ENCODE measurements at places on chromosomes 2 and 18.
A peak's percentile ranks its signal among the peaks of the same experiment; 100 is the strongest.

- peak; percentile 66 for DNase-seq
Measured at GRCh38 chr2:128196471-128196931, 105.5 kb downstream of the UGGT1 start.

GRCh38 chr2:3475771-3476170 lies 43.6 kb downstream of the ADI1 start:
- no peak for DNase-seq

- DNase-seq: no peak
Measured at GRCh38 chr2:152038441-152038958, 60.3 kb downstream of the CACNB4 start.

- no peak for DNase-seq
Measured at GRCh38 chr2:238032755-238033337, 28.0 kb upstream of the SCLY start.

GRCh38 chr18:34084635-34085034 lies 140.1 kb downstream of the NOL4 start:
- no peak for DNase-seq

- no peak for DNase-seq
Measured at GRCh38 chr18:69400976-69401225, 213 bp downstream of the DOK6 start.

GRCh38 chr2:182324665-182325064 lies 102.2 kb downstream of the PDE1A start:
- peak; percentile 32 for DNase-seq

All from fibroblast of the aortic adventitia (primary cell).